NCI-H1105 treated with DMSO at 0.1 percent for 48 hours (cell line): ENCODE measurements at places on chromosomes 3 and 15.

DNA sequence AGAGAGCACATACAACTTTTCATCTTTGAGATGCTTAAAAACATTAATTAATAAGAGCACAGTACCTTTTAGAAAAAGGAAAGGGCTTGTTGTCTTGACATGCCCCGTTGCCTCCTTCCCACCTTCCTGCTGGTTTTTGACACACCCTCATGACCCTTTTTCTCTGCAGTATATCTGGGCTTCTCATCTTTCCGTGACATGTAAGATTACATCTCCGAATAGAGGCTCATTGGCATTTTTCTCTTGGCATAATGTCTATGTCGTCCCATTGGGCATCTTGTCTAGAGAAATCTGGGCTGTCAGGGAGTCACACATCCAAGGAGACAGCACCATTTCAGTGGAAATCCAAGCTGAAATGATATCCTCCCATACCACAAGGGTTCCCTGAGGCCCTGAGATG is 64.1 kb downstream of the LRTM1 start:
- no peak for DNase-seq

- DNase-seq = no peak
Observed at GRCh38 chr15:60830479-60830878, 351.5 kb upstream of the ICE2 start.

- DNase-seq = peak; percentile 22
Observed at GRCh38 chr15:83436513-83437158, 10.5 kb upstream of the SH3GL3 start.

- DNase-seq = no peak
Observed at GRCh38 chr3:197881270-197881969, 68.6 kb upstream of the RPL35A start.

GRCh38 chr3:129602730-129603560 is 3.5 kb downstream of the PLXND1 start:
- no peak for DNase-seq

DNA sequence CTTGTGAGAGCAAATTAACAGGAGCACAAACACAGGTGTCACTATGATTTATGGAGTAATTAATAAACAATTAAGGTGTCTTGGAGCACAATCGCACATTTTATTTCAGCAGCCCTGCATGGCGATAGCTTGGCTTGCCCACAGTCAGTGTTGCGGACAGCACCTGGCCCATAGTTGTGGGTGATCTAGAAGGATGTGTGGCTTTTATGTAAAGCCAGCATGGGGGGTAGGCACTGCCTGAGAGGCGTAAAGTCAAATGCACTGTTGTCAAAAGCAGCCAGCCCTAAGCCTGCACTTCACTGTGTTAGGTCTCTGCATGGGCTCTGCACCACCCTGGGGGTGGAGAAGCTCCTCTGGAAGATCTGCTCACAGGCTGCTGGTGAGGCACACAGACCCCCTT is 177.4 kb upstream of the PPP2R3A start:
- DNase-seq = peak; percentile 18

DNA sequence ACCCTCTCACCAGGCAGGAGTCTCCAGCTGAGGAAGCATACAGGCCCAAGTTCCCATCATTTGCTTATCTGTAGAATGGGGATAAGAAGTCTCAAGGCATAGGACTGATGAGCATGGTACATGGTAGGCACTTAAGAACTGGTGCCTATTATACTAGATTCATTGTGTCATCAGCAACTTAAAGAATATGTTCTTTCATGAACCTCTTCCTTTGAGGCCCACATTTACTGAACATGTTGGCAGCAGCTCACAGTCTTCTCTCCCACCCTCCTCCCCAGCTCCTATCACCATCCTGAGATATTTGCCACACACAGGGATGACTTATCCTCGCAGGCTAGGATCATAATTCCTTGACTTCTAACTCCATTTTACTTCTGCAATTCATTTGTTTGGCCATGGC is 142.5 kb downstream of the PDE8A start:
- no peak for DNase-seq

GRCh38 chr3:129619726-129620162 is 13.3 kb upstream of the PLXND1 start:
- no peak for DNase-seq

DNA sequence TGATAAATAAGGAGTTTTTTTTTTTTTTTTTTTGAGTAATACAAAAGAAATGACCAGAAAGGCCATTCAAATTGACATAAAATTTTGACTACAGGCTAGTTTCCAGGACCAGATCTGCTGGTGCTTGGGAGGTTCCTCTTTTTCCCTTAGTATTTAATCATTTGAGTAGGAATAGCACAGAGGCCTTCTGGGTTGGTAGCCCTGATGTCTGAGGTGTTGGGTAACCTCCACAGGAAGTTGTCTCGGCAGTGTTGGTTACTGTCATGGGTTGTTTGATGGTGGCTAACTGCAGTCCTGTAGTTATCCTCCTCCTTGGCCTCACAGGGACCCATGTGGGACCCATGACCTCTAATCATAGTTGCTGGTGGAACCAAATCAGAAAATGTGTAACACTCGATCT is 91.1 kb downstream of the USP13 start:
- no peak for DNase-seq

- DNase-seq = no peak
Observed at GRCh38 chr3:177906126-177906511, 630.1 kb upstream of the KCNMB2 start.

- no peak for DNase-seq
Observed at GRCh38 chr15:32123473-32123872, 93.2 kb downstream of the CHRNA7 start.

GRCh38 chr15:87478687-87479072 is 777.9 kb downstream of the NTRK3 start:
- DNase-seq = no peak

DNA sequence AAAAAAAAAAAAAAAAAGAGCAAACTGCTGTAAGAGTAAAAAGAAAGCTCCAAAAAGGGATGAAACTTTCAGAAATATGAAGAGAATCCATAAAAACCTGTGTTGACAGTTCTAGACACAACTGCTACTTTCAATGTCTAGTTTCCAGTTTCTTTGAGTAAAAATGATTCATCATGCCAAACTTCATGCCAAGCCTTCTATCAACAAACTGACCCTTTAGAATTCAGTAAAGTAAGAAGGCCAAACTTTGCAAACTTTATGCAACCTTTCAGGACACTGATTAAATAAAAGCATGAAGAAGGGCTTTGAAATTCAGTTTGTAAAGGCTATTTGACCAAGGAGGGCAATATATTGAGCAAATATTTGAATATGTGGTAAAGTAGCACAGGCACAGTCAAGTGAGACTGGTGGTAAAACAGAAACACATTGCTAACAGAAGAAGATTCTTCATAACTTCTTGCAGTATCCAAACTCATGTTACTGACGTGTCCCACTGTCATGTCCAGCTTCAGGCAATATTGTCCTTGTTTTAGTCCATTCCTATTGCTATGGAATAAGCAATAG is 56.3 kb upstream of the CFAP20DC start:
- no peak for DNase-seq

- DNase-seq = no peak
Observed at GRCh38 chr15:71601038-71601834, 209.1 kb upstream of the NR2E3 start.

DNA sequence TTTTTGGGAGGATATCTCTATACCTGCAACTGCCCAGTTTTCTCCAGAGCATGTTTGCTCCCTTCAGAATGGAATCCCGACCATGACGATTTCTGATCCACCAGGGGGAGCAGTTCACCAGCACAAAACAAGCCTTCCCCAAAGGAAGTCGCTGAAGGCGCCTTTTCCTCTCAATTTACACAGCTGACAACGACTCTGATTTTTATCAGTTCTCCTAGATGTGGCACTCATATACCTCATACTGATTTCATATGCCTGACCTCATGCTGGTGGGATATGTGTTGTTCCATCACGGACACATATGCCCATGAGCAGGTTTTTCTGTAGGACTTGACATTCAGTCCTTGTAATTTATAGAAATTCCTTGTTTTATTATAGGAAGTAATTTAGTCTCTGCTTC is 1028.2 kb downstream of the MCTP2 start:
- peak; percentile 60 for DNase-seq
